ENCODE measurements at places on chromosomes 12 and 14.

- no peak for DNase-seq
Measured at GRCh38 chr14:31283578-31284252, 76.1 kb upstream of the HECTD1 start.

DNA sequence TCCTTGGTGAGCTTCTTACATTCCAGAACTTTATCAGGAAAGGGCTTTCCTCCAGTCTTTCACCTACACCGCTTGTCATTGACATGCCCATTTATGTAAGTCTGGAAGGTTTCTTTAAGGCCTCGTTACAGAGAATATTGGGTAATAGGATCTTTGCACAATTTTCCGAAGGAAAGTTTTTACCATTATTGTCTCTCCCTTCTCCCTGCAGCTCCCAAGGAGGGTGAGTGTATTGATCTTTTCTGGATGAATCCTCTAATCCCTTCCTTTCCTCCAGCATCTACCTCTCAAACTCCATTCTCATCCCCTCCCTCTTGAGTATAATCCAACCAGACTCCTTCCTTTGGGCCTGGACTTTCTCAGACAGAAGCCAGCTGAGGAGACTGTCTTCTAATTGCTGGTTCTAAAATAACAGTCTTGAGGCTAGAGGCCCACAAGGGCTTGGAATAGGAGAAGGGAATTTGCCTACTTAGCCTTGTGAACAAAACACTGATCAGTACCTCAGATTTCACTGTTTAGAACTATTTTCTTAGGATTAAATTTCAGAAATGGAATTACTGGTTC is 21.8 kb downstream of the WNK1 start:
- DNase-seq, result no peak

DNA sequence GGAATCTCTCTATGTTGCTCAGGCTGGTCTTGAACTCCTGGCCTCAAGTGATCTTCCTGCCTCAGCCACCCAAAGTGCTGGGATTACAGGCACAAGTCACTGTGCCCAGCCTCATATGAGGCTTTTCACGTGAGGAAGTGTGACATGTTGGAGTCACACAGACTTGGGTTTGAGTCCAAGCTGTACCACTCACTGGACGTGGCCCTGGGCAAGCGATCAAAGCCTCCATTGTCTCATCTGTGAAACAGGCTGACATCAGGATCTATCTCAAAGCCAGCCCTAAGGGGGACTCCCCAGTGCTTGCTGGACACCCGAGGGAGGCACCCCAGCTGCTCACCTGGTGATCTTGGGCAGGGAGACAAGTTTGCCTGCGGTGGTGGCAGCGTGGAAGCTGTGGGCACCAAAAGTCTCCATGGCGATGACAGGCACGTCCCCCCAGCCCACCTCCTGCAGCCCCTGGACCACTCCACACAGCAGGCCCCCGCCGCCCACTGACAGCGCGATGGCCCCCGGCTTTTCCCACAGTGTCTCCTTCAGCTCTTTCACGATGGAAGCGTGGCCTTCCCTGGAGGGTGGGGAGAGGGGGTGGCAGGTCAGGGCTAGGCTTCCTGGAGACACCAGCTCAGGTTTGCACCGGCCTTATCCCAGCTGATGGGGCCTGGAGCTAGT is 6.7 kb downstream of the SDS start:
- no peak for DNase-seq

- no peak for DNase-seq
Measured at GRCh38 chr12:118053071-118053985, 7.7 kb downstream of the WSB2 start.

GRCh38 chr14:21505012-21505553 is 6.1 kb downstream of the METTL3 start:
- DNase-seq, result no peak
